Activated B cell treated with CpG ODN at 0.5 μM for 24 hours (primary cell): ENCODE measurements at places on chromosomes 11 and 22. TPM values are rescaled to one million over a fixed set of nuclear protein-coding genes. Genes with fewer than 3 reads are reported as not detected.
A peak's percentile ranks its signal among the peaks of the same experiment; 100 is the strongest.

GRCh38 chr11:72812967-72813739 is 1.1 kb upstream of the ATG16L2 start:
- DNase-seq = peak; percentile 46

DNA sequence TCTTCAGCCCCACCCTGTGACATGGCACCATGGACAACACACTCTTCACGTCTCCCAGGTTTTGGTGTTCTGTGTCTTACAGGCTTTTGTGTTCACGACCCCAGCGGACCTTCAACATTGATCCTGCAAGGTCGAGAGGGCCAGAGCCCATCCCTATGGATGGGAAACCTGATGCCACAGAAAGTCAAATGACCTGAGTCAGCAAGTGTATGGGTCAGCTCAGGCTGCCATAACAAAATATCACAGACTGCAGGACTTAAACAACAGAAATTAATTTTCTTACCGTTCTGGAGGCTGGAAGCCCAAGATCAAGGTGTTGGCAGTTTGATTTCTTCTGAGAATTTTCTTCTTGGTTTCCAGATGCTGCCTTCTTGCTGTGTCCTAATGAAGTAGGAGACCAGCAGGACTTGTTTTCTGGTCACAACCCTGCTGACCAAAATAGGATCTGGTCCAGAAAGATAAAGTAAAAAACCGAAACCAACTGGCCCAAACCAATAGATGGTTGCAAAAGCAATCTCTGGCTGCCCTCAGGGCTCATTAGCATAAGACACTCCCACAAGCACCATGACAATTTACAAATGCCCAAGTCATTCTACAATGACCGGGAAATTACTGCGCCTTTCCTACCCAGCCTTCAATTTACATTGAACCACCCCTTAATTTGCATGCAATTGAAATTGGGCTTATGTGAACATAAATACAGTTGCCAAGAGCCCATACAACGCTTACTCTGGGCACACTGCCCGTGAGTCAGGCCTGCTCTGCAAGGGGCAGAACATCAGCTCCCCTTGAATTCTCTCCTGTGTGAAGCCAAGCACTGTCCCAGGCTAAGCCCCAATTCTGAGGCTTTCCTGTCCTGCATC is 113.9 kb downstream of the RPS6KA4 start:
- DNase-seq = no peak

- DNase-seq = no peak
These were observed 185.8 kb upstream of the POU2AF2 start for GRCh38 chr11:111059726-111060125.

MAPK8IP1 gene
- total RNA-seq = 1.9 and 3.4 TPM in 2 replicates

C1QTNF6 gene
- 5.2 and 8.2 TPM in 2 replicates for total RNA-seq

GRCh38 chr22:37560608-37561211 is 430 bp downstream of the CDC42EP1 start:
- peak; percentile 30 for DNase-seq

- DNase-seq = no peak
These were observed 12.4 kb downstream of the CAVIN3 start for GRCh38 chr11:6307876-6308275.

- DNase-seq = no peak
These were observed 728.1 kb downstream of the BRD1 start for GRCh38 chr22:49099496-49100124.

DNA sequence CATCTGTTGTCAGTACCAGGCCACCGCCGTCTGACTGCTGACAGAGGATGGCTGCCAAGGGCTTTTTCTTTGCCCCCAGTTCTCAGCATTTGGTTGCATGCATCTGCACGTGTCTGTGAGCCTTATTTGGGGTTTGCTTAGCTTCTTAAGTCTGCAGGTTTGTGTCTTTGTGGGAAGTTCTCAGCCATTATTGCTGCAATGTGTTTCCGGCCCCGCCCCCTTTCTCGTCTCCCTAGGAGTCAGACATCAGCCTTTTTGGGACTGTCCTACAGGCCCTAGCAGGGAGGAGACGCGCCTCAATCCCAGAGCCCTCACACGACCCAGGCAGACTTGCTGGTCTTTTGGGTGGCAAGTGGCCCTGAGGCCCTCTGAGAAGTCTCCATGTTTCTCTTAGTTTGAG is 8.0 kb downstream of the MOB2 start:
- no peak for DNase-seq

GRCh38 chr11:120404495-120404894 is 68.3 kb downstream of the ARHGEF12 start:
- no peak for DNase-seq

GRCh38 chr11:124113890-124114289 is 1.4 kb upstream of the VWA5A start:
- DNase-seq = no peak

RELT gene
- 81.8 and 90.1 TPM in 2 replicates for total RNA-seq

GSTT2 gene
- total RNA-seq = not detected in 2 replicates

SSH3 gene
- 5.1 and 7.7 TPM in 2 replicates for total RNA-seq

C11orf58 gene
- 112 and 130 TPM in 2 replicates for total RNA-seq

GALNT18 gene
- not detected in 2 replicates for total RNA-seq

DNA sequence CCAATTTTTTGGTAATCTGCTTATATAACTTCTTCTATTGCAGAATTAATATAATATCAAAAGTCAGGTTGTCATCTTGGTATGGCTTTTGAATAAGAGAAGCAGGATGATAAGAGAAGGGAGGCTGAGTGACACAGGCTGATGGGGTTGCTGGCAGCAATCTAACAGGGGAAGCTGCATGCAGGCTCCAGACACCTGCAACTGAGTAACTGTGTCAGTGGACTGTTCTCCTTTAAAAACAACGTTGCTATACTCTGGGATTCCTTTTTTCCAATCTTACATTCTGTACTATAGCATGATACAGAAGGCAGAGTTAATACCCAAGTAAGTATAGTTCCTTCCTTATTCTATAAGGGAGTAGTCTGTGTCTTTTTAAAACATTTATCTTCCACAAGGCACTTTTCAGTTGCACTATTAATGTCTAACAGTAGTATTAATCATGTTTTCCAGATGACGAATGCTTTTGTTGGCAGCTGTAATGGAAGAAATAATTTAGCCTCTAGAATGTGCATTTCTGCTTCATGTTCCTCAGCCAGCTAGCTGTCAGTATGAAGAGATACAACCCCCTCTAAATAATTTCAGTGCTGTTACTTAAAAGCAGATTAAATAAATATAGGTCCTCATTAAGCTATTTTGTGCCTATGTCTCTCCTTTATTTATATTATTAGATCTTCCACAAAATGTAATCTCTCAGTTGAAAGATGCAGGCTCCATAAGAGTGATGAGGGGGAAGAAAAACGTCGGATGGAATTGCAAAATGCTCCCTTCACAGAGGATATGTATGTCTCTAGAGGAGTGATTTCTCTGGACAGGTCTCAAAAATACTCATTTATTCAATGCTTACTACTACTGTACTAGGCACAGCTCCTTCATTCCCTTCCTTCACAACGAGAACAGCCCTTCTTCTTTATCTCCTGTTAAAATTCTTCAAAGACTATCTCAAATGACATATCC is 50.8 kb downstream of the ATG16L2 start:
- no peak for DNase-seq

DNA sequence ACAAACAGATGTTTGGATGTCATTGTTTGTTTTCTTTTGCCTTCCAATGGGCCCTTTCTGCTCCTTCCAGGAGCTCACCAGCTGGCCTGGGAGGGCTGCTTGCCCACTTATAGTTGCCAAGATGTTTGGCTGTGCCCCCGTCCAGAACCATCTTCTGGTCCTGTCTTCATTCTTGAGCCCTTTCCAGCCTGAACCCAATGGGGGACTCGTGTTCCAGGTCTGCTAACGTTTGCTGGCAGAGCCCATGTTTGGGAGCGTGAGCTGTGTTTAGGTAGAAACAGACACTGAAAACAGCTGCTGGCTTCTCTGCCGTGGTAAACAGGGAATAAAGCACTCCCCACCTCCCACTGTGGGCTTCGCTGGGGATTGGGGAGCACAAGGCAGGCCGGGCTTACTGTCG is 83.2 kb upstream of the SYT13 start:
- DNase-seq = no peak

- DNase-seq = no peak
These were observed 99.3 kb upstream of the FSHB start for GRCh38 chr11:30131535-30131934.

- no peak for DNase-seq
These were observed 1484.5 kb upstream of the TENM4 start for GRCh38 chr11:80925321-80925720.

PKNOX2 gene
- total RNA-seq = not detected in 2 replicates

- no peak for DNase-seq
These were observed 5.6 kb upstream of the KCTD17 start for GRCh38 chr22:37045958-37046357.

GRCh38 chr22:43274595-43275240 is 68.5 kb downstream of the SCUBE1 start:
- DNase-seq = no peak

DNA sequence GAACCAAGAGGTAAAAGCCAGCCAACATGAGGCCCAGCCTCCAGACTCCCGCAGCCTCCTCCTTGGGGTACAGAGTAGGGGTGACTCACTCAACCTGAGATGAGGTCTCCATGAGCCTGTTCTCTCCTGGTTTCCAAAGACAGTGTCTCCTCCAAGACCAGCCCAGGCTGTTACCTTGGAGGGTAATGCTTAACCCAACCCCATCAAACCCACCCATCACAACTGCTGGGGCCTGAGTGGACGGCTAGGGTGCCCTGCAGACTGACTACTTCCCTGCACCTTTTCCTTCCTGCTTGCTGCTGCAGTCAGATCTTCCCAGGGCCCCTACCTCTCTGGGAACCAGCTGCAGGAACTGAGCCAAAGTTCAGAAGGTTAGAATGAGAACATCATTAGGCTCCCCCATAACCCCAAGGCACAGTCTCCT is 5.1 kb upstream of the NOL12 start:
- no peak for DNase-seq

- DNase-seq = no peak
These were observed 12.4 kb downstream of the SLC25A18 start for GRCh38 chr22:17575681-17576080.

MS4A15 gene
- total RNA-seq = not detected in 2 replicates

DNA sequence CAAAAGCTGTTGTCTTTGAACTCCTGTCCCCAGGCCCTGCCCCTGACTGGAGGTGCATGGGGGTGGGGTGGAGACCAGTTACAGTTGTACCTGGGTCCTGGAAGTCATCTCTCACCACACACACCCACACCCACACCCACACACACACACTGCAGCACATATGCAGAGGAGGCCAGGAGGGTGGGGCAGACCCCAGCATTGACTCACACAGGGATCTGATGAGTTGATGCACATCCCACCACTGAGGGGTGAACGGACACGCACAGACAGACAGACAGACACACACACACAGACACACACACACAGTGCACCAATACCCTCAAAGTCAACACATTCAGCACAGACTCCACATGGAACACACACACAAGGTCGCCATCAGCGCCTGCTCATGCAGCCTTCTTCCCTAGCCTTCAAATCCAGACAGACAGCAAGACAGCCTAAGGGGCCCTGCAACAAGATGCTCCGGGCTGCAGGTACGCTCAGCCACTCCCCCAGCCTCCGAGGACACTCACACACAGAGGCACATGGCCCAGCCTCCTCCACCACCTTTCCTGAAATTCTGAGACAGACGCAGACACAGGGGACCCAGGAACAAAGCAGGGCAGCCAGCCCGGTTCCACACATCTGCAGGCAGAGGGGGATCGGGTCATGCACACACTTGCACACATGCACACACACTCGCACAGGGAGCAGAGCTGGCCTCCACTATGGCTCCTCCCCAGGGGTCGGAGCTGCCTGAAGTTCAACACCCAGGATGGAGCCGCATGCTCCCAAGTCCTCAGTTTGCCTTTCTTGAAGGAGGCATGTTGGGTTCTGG is 26.5 kb downstream of the SYT7 start:
- no peak for DNase-seq

- DNase-seq = no peak
These were observed 8.6 kb upstream of the ARHGAP8 start for GRCh38 chr22:44743804-44744211.

DNA sequence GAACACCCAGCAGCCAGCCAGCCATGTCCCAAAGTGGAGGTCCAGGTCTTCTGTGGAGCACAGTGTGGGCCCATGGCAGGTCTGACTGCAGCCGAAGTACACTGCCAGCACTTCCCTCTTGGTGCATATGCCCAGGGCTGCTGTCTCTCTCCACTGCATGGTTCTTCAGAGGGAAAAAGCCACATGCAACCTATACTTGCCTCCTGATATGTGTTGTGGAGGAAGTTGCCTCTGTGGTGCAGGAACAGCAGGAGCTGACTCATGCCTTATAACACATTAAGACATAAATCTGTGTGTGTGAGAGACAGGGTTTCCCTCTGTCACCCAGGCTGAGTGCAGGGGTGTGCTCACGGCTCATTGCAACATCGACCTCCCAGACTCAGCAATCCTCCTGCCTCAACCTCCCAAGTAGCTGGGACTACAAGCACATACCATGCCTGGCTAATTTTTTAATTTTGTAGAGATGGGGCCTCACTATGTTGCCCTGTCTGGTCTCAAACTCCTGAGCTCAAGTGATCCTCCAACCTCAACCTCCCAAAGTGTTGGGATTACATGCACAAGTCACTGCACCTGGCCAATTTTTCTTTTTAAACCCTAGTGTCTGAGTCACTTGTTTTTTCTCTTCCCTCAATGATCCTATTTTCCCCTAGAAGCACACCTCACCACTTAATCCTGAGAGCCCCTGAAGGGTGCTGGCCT is 98.8 kb downstream of the MPPED2 start:
- no peak for DNase-seq

- DNase-seq = no peak
These were observed 200.3 kb upstream of the MPPED2 start for GRCh38 chr11:30786256-30787110.

PACS1 gene
- total RNA-seq = 118 and 121 TPM in 2 replicates

- no peak for DNase-seq
These were observed 13.2 kb upstream of the HEPHL1 start for GRCh38 chr11:94007906-94008305.

DNA sequence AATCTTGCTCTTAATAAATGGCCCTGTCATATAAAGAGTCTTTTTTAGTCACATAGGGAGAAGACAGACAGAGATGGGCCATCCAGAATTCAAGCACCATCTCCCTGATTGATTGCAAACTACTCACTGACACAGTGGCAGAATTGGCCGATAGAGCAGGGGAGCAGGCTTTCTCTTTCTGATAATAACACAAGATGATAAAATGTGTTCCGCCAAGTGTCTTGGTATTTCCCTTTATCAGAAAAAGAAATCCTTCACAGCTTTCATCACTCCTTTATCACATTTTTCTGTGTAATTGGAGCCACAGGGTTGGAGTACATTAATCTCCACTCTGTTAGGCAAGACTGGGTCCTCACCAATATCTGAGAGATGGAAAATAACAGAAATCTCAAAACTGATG is 406.0 kb downstream of the TMEM135 start:
- DNase-seq = no peak

GRCh38 chr11:65036931-65037330 is 4.1 kb upstream of the SAC3D1 start:
- no peak for DNase-seq

DNA sequence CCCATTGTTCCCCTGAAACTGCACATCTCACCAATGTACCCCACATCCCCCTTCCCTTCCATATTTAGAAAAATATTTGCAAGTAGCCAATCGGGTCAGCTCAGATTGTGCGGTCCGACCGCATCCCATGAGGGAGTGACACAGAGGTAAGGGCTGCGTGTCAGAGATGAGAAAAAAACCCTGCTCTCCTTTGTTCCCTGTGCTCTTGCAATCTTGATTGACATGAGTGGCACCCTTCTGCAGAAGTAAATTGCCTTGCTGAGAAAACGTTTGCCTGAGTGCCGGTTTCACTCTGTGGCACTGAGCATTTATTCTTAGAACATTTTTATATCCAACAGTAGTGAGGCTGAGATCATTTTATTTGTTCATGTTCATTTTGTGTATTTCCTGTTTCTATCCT is 81.6 kb upstream of the CCDC90B start:
- DNase-seq = no peak
